ENCODE measurements at places on chromosomes 11 and 22.

DNA sequence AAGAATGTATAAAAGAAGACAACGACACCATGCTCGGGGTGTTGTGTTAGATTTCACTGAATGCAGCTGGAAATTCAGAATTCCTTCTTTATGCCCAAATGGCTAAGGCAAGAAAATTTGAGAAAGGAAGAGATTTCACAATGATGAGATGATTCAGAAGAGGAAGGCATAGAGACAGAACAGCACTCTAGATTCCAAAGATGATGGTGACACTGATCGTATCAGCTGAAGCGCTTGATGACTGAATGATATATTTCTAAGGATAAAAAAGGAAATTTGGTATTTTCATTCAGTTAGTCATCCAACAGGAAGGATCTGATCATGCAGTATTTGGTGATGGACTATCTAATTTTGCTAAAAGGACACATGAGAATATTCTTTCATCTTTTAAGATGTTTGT lies 189.2 kb downstream of the EFCAB6 start:
- no peak for DNase-seq

- no peak for DNase-seq
Observed at GRCh38 chr11:95486979-95487378, 256.0 kb upstream of the SESN3 start.

- DNase-seq: no peak
Observed at GRCh38 chr22:46592390-46592872, 27.8 kb upstream of the GRAMD4 start.

DNA sequence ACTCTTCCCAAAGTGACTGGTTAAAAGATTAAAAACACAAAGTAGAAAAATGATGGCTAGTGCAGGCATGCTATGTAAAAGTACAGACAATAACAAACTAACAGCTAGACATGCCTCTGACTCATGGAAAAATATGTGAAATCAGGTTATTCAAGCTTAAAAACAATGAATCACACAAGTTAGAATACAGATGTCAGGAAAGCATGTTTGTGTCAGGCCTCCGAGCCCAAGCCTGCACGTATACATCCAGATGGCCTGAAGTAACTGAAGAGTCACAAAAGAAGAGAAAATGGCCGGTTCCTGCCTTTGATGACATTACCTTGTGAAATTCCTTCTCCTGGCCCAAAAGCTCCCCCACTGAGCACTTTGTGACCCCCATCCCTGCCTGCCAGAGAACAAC lies 110.1 kb downstream of the NOX4 start:
- no peak for DNase-seq

DNA sequence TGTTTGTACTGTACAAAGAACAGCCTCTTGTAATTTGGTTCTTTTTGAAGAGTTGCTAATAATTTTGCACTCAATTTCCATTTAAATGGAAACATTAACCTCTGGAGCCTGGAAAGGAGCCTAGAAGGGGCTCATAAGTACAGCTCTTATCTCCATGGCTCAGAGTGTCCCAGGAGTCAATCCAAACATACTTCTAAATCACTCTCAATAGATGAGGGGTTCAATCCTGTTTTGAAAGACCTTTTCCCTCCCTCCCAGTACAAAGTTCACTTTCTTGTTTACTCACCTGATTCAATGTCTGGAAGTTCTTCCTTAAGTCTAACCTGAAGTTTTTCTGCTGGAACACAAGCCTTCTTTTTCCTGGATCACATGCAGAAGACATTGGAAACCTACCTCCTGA lies 273.0 kb upstream of the PLET1 start:
- DNase-seq: no peak

DNA sequence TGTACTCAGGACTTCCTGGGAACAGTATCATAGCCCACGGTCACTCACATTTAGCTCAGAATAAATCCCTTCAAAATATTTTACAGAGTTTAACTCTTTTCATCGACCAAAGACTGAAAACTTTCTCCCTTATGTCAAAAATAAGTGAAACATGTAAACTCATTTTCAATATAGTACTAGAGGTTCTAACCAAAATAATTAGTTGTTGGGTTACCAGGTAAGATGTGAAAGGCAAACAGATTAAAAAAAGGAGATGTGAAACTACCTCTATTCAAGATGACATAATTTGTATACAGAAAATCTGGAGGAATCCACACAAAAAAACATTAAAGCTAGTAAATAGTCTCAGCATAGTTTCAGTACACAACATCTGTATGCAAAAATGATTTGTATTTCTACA lies 20.3 kb downstream of the XKR3 start:
- no peak for DNase-seq

DNA sequence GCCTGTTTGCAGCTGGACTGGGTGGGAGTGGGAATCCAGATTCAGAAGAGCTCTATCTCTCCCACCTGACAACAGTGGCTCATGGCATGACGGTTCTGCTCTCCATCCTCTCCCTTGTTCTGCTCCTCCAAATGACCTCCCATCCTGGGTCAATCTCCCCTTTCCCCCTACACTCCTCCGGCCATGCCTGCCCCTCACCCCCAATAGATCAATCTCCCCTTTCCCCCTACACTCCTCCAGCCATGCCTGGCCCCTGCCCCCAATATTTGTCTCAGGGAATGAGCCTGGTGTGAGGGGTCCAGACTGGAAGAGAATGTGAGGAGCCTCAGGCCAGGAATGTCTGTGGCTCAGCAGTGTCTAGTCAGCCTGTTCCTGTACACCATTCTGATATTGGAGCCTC lies 30.9 kb upstream of the RIC3 start:
- no peak for DNase-seq

- DNase-seq: no peak
Observed at GRCh38 chr11:45313171-45313865, 27.2 kb upstream of the SYT13 start.

GRCh38 chr11:3146612-3147256 lies 18.4 kb downstream of the OSBPL5 start:
- DNase-seq: no peak

DNA sequence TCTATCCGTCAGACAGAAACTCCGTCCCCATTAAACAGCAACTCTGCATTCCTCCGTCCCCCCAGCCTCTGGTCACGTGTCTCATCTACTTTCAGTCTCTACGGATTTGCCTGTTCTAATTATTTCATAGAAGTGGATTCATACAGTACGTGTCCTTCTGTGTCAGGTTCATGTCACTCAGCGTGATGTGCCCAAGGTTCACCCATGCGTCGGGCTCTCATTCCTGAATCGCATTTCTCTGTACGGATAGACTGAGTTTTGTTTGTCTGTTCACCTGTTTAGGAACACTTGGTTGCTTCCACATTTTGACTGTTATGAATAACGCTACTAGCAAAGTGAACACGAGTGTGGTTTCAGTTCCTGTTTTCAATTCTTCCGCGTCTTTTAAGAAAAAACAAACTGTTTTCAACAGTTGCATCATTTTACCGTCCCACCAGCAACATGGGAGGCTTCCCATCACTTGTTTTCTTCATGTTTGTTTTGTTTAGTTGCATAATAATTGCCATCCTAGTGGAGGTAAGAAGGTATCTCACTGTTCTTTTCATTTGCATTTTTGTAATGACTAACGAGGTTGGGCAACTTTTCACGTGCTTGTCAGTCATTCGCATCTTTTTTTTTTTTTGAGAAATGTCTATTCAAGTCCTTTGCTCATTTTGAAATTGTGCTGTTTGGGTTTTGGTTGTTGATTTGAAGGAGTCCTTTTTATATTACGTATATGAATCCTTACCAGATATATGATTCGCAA lies 8.9 kb upstream of the NLRP6 start:
- no peak for DNase-seq

DNA sequence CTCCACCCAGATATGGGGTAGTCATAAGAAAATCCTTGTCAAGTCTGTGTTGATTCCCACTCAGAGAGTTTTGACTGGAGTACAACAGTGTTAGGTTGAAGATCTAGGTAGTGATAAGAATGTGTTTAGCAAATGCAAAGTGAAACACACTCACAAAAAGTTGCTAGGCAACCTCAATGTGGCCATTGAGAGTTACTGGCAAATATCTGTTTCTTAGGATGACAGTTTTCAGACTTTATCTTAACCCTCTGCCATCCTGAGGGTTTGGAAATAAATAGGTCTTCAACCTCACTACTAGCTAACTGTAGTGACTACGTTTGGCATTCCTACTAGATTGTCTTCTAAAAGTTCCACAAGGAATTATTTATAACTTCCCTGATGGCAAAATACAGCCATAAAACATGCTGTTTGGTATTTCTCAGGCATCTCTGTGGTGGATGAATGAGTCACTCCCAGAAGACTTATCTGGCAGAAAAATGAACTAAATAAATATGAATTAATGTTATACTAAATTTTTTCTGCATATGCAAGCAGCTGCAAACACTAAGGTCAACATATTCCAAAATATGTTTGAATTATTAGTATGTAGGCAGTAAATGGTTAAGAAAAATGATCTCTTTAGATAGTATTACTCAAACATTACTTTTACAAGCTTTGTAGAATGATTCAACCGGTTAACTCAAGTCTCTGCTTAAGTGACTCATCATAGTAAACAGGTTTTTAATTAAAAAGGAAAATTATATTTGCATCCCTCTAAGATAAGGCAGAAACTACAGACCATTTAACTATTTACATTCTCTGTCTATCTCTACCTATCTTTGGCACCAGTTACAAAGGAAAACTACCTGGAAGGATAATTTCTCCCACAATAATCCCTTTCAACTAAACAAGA lies 17.1 kb upstream of the SYTL2 start:
- DNase-seq: no peak

DNA sequence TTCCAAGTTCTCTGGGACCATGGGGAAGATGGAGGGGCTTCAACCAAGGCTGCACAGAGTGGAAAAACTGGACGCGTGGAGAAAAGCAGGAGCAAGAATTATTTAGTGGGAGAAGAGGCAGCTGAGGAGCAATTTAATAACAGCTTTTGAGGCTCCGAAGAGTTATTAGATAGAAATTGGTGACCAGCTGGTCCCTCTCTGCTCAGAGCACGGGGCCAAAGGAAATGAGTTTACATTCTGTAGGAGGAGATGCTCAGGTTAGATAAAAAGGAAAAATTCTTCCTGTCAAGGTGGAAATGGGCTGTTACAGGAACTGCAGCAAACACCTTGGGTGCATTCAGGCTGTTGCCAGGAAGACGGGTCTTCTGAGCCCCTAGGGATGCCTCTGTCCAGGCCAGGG lies 47.0 kb upstream of the GALNT18 start:
- no peak for DNase-seq

DNA sequence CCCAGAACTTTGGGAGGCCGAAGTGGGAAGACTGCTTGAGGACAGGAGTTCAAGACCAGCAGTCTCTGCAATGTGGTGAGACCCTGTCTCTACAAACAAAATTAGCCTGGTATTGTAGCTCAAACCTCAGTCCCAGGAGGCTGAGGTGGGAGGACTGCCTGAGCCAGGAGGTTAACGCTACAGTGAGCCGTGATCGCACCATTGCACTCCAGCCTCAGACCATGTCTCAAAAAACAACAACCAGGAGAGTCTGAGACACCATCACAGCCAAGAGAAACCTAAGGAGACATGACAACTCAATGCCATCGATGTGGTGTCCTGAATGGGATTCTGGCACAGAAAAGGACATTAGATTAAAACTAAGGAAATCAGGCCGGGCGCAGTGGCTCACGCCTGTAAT lies 28.3 kb upstream of the KDM2A start:
- no peak for DNase-seq

DNA sequence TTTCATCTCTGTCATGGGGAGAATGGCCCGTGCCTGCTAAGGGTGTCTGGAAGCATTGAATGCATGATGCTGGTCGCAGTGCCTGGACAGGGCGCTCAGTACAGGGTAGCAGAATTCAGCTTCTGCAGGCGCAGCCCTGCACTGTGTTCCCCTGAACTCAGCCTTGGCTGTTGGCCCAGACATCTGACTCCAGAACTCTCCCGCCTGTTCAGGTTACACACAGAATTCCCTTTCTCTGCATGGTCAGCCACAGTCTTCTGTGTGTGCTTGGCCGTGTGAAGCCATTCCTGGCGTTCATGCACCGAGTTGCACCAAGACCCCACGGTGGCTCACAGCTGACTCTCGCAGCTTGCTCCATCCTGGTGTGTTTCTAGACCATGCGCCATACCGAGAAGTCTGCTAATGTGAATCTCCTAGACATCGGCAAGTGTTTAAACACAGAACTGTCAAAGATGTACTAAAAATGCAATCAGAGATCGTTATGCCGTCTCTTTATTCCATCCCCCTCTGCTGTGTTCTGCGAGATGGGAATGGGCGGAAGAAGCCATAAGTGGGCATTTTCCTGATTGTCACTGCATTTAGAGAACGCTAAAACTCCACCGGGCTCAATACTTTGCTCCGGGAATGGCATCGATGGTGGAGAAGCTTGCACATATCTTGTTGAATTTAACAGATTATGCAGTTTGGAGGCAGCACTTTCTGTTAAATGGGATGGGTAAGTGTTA lies 55.6 kb downstream of the MPPED1 start:
- DNase-seq: no peak

- no peak for DNase-seq
Observed at GRCh38 chr11:108635106-108635505, 29.8 kb upstream of the DDX10 start.

GRCh38 chr22:19822301-19823117 lies 32.2 kb downstream of the GNB1L start:
- no peak for DNase-seq

DNA sequence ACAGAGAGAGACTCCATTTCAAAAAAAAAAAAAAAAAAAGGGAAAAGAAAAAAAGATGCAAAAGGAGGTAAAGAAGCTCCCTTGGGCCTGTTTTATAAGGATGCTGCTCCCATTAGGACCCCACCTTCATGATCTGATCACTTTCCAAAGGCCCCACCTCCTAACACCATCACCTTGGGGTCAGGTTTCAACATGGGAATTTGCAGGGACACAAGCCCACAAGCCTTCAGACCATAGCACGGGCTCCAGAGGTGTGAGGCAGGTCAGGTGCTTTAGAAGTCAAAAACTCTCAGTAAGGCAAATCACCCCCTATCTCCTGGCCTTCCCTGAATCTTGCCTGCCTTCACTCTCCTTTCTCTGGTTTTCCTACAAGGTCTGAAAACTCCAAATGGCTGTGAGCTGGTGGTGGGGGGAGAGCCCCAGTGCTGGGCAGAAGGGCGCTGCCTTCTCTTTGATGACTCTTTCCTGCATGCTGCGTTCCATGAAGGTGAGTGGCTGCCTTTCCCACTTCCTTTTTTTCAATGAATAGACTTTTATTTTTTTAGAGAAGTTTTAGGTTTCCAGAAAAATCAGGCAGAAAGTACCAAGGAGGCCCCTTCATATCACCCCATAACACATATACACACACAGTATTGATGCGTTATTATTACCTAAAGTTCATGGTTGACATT lies 13.2 kb downstream of the ASPHD2 start:
- no peak for DNase-seq

DNA sequence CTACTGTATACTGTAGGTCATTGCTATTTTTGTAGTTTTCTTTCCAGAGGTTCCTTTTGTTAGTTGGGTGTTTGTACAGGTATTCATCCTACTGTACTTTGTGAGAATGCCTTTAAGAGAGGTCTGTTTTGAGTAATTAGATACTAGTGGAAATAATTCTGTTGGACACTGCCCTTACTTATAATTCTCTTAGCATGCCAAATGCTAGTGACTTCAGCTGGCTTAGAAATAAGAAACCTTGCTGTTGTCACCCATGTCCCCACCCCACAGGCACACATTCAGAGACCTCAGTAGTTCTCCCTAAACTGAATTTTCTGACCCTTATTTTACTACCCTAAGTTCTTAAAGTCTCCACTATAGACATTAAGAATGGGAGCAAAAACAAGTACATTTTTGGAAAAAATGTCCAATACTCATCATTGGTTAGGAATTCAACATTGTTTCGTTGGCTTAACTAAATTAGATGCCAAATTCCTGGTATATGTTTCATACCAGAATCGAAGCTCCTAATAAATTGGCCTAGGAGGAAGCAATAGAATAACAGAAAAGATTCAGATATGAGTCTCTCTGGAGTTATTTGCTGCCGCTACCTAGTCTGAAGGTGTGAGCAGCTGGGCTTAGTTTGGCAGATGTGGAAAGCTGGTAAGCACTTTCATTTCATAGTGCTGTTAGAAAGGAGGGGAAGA lies 28.4 kb downstream of the ZNF143 start:
- DNase-seq: no peak

Measured in esophagus squamous epithelium (tissue), 5 donors.